Activated effector memory CD4-positive, alpha-beta T cell treated with Interleukin-2 at 50 U/mL for 16 hours (primary cell): ENCODE measurements at places on chromosomes 5 and 9.

GRCh38 chr9:19934301-19934871, 145.5 kb upstream of the SLC24A2 start:
- no peak for DNase-seq

GRCh38 chr5:31815376-31815775, 176.4 kb downstream of the PDZD2 start:
- DNase-seq = no peak

- no peak for DNase-seq
Measured at GRCh38 chr9:15079989-15080388, 169.8 kb upstream of the FREM1 start.

DNA sequence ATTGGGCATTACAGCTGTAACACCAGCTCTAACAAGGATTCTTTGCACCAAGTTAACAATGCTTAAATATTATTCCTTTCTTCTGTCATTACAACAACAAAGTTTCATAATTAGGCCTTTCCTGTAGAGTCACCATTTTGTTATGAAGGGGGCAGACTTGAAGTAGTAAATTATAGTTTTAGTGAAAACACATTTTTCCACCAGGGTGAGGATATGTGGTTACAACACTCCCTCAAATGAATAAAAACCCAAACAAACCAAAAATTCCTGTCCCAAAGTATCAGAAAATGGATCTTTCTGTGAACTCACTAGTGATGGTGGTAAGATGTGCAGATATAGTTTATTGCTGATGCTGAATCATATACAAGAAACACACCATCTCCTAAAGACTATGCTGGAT, 250.5 kb upstream of the TUT7 start:
- no peak for DNase-seq

DNA sequence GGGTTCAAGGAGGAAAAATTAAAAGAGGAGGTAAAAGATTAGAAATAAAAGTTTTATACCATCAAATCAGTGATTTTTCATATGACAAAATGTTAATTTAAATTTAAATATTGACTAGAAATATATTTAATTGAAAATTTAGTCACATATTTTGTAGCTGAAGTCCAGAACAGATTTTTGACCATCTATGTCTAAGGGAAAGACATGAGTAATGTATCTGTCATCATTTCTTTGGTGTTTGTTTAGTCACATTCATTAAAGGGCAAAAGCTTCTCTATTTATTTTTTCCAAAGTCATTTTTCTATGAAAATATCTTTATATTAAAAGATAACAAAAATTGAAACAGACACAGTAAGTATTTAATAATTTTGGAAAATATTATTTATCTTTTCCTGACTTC, 252.0 kb upstream of the ISL1 start:
- no peak for DNase-seq

DNA sequence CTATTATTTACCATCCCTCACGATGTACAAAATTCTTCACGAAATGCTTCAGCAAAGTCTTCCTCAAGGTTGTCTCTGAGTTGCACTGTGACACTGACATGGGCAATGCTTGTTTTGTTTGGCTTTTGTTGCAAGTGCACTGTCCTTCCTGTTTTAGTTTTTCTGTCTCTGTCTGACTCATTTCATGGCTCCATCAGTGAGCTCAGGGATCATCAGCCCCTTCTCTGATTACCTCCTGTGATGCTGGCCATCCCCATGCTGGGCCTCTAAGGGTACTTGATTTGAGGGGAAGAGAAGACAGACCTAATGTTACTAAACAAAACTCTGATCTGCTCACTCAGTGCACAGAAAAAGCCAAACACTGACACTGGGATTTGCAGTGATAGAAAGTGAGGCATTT, 37.6 kb upstream of the STX17 start:
- no peak for DNase-seq

GRCh38 chr5:43634621-43635020, 31.6 kb downstream of the NNT start:
- DNase-seq = no peak

GRCh38 chr9:134295101-134295745, 31.0 kb upstream of the RXRA start:
- DNase-seq = no peak

DNA sequence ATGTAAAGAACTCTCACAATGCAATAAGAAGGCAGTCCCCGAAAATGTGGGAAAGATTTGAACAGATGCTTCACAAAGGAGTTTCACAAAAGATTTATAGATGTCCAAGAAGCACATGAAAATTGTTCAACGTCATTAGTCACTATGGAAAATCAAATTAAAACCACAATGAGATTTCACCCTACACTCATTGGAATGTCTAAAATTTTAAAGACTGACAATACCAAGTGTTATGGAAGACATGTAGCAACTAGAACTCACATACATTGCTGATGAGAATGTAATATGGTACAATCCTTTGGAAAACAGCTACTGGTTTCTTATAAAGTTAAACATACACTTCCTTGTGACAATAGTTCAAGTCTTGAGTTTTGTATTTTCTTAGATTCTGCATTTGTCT, 11.0 kb upstream of the RECK start:
- DNase-seq = no peak

DNA sequence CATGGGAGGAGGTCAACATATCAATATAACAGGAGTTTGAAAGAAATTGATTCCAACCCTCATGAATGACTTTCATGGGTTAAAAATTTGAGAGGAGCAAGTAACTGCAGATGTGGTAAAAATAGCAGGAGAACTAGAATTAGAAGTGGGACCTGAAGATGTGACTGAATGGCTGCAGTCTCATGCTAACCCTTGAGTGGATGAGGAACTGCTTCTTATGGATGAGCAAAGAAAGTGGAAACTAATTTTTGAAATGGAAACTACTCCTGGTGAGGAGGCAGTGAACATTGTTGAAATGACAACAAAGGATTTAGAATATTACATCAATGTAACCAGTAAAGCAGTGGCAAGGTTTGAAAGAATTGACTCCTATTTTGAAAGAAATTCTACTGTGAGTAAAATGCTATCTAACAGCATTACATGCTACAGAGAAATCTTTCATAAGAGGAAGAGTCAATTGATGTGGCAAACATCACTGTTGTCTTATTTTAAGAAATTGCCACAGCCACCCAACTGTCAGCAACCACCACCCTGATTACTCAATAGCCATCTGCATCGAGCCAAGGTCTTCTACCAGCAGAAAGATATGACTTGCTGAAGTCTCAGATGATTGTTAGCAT, 1683.2 kb downstream of the MAT2B start:
- no peak for DNase-seq

DNA sequence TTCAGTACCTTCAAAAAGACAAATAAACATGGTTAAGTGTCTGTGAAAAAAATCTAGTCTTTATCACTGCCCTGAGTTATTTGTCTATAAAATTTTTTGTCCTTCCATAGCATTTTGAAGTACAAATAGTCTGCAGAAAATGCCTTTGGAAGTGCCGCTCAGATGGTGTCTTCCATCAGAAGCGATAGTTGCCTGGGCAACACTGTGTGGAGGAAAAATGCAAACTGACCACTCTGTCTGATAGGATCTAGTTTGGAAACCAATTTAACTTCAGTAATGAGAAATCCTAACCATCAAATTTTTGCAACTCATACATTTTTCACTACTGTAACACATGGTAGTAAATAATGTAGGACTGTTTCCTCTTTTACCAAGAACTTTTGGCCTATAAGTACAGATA, 449.9 kb downstream of the PRELID2 start:
- no peak for DNase-seq

DNA sequence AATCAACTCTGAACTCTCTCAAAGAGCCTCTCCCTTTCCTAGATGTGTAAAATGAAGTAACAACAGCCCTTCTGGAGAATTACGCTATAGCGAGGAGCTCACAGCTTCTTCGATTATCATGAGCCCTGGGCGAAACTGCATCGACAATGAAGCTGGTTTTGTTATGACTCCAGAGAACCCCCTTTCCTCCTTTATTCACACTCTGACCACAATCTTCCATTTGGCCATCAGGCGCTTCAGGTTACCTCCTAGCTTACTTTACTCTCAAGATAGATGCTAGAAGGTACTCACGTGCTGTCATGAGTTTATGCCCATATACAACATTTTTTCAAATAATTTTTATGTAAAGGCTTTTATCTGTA, 362.7 kb upstream of the RFX3 start:
- DNase-seq = no peak

GRCh38 chr5:171963416-171963815, 43.0 kb downstream of the FBXW11 start:
- no peak for DNase-seq

DNA sequence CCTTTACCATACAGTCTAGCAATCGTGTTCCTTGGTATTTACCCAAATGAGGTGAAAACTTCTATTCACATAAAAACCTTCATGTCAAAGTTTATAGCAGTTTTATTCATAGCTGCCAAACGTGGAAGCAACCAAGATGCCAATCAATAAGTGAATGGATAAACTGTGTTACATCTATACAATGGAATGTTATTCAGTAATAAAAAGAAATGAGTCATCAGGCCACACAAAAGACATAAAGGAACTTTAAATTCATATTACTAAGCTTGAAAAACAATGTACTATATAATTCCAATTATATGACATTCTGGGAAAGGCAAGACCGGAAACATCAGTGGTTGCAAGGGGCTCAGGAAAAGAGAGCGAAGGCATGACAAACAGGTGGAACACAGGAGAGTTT, 679.9 kb downstream of the ISL1 start:
- DNase-seq = no peak

- no peak for DNase-seq
Measured at GRCh38 chr5:137870647-137871339, 3.1 kb downstream of the MYOT start.

- peak; percentile 92 for DNase-seq
Measured at GRCh38 chr9:128159784-128160602, at the start of gene BBLN. BBLN (plus strand) TSS chr9:128160265; CDS start chr9:128160408, 143 bp downstream.

- DNase-seq = no peak
Measured at GRCh38 chr5:121366515-121366914, 485.2 kb upstream of the FTMT start.

- no peak for DNase-seq
Measured at GRCh38 chr5:74622122-74622521, 18.4 kb downstream of the ENC1 start.

DNA sequence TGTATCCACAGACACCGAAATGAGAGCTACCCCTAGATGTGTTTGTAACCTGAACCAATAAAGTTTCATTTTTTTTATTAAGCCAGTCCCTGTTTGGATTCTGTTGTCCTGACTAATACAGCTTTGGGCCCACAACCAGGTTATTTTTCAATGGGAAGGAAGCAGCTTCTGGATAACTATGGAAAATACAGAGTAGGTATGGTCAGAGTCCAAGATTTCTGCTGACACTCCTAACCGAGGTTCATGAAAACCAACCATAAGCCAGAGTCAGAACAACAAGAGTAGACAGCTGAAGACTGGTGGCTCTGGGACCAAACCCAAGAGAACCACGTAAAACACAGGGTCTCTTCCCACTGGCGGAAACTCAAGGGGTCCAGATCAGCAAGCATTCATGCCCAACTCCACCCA, 10.8 kb downstream of the KLF9 start:
- DNase-seq = no peak

DNA sequence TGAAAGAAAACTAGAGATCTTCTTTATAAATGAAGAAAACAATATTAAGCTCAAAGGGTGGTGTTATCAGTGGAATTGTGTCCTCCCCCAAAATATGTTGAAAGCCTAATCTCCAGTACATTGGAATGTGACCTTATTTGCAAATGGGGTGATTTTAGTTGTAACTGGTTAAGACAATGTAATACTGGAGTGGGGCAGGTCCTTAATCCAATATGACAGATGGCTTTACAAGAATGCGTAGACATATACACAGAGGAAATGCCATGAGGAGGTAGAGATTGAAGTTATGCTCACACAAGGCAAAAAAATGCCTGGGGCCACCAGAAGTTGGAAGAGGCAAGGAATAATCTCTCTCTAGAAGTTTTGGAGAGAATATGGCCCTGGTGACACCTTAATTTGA, 13.7 kb upstream of the TRIM32 start:
- no peak for DNase-seq

DNA sequence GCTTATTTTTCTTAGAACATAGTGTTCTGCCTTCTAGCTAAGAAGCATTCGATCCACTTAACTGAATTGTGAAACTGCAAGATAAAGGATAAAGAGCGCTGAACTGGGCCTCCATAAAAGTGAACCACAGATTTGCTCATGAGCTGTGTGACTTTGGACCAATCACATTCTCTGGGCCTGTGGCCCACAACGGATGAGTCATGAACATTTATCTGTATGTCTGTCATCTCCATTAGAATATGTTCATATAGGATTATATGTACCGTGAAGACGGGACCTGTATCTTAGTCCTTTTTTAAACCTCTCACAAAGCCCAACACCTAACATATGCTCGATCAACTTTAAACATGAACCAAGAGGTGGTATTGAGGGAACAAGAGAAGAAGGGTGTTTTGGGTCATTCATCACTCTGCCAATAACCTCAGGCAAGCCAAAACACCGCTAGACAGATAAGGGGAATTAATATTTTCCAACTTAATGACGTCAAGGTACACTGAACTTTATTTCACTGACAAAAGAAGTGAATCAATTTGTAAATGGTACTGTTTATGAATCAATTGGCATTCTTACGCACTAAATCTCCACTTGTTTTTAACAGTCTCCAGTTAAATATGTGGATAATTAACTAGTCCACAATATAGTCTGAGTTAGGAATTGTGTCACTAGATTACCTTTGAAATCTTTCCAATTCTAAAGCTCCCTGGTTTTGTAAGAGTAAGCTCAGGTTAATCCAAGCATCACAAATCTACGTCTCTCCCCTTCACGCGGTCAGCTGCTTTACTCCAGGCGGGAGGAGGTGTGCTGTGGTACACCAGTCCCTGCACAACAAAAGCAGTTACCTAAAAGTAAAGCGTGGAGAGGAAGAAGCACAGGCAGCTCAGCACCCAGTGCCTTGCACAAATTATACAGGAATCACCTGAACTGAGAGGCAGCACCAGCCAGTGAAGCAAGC, 1.6 kb downstream of the TMEM245 start:
- DNase-seq = peak; percentile 32

GRCh38 chr5:171157775-171158174, 151.3 kb upstream of the TLX3 start:
- no peak for DNase-seq

DNA sequence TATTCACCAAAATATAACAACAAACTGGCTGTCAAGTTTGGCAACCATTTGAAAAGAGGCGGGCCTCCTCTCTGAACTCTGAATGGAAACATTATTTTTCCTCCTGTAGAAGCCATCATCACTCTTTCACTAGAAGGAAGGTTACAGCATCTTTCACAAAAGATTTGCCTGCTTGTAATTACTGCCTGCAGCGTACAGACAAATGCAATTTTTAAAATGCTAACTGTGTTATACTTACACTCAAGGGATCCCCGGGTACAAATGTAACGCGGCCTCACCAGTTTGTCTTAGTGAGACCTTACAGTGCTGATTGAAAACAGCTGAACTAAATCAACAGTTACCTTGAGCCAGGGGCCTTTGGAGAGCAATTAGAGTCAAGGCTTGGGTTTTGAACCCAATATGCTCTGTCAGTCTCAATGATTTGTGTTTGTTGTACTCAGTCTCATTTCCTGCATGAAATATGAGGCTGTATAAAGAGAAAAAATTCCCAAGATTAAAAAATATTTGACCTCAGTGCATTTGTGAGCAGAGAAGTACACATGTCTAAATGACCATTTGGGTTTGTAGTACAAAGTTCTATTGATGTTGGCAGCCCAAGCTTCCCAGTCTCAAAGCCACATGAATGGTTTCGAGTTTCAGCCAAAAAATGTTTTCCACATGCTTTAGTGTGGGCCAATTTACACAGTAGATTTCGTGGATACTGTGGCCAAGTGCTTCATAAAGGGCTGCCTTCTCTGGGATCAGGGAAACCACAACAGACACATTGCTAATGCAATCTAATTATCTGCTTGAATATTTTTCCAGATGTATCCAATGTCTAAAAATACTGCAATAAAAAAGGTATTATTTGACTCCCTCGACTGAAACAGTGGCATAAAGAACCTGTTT, 500.0 kb downstream of the SPATA31D1 start:
- DNase-seq = no peak
